ENCODE measurements at places on chromosomes 6 and 20. TPM values are rescaled to one million over a fixed set of nuclear protein-coding genes. Genes with fewer than 3 reads are reported as not detected.
A peak's percentile ranks its signal among the peaks of the same experiment; 100 is the strongest.

GRCh38 chr20:17895641-17896171 lies 72.9 kb downstream of the SNX5 start:
- peak overlapping the region; percentile 38 for H3K4me3 ChIP-seq
- H3K4me1 ChIP-seq: peaks cover 5% of the 10 kb centered on the region
- DNase-seq: no peak
- H3K27me3 ChIP-seq: no peaks in the 10 kb centered on the region
- H3K36me3 ChIP-seq: no peaks in the 10 kb centered on the region

GRCh38 chr6:15493437-15494168 lies 169.2 kb downstream of the DTNBP1 start:
- no peak overlapping the region for H3K4me3 ChIP-seq
- no peaks in the 10 kb centered on the region for H3K27me3 ChIP-seq
- no peak overlapping the region for H3K27ac ChIP-seq
- peaks cover 17% of the 10 kb centered on the region for H3K4me1 ChIP-seq
- DNase-seq: no peak

- no peaks in the 10 kb centered on the region for H3K4me1 ChIP-seq
- H3K27ac ChIP-seq: no peak overlapping the region
- DNase-seq: no peak
- H3K4me3 ChIP-seq: no peak overlapping the region
These were observed 22.9 kb downstream of the BANF2 start for GRCh38 chr20:17722493-17723300.

- no peaks in the 10 kb centered on the region for H3K27me3 ChIP-seq
- no peak for DNase-seq
- peaks cover 27% of the 10 kb centered on the region for H3K4me1 ChIP-seq
- peak overlapping the region; percentile 65 for H3K4me3 ChIP-seq
These were observed 1.0 kb downstream of the MCM9 start for GRCh38 chr6:118933855-118934460.

- no peaks in the 10 kb centered on the region for H3K27me3 ChIP-seq
- peaks cover 14% of the 10 kb centered on the region for H3K4me1 ChIP-seq
- H3K27ac ChIP-seq: peak overlapping the region; percentile 68
- H3K36me3 ChIP-seq: no peaks in the 10 kb centered on the region
- no peak for DNase-seq
These were observed 10.5 kb upstream of the KIAA1755 start for GRCh38 chr20:38270869-38271605.

BMP7 gene
- 17.2 TPM for total RNA-seq

IP6K3 gene
- 1.5 TPM for total RNA-seq

KIFC1 gene
- 27.5 TPM for total RNA-seq

KCNQ5 gene
- 3.9 TPM for total RNA-seq
